Endothelial cell of umbilical vein (primary cell): ENCODE measurements at places on chromosomes 12 and 14. TPM values are rescaled to one million over a fixed set of nuclear protein-coding genes. Genes with fewer than 3 reads are reported as not detected.

- no peak overlapping the region for H3K27ac ChIP-seq
- H3K4me3 ChIP-seq = no peak overlapping the region
- no peak for DNase-seq
- H3K27me3 ChIP-seq = no peaks in the 10 kb centered on the region
Measured at GRCh38 chr12:41287500-41288141, 99.5 kb downstream of the PDZRN4 start.

DNA sequence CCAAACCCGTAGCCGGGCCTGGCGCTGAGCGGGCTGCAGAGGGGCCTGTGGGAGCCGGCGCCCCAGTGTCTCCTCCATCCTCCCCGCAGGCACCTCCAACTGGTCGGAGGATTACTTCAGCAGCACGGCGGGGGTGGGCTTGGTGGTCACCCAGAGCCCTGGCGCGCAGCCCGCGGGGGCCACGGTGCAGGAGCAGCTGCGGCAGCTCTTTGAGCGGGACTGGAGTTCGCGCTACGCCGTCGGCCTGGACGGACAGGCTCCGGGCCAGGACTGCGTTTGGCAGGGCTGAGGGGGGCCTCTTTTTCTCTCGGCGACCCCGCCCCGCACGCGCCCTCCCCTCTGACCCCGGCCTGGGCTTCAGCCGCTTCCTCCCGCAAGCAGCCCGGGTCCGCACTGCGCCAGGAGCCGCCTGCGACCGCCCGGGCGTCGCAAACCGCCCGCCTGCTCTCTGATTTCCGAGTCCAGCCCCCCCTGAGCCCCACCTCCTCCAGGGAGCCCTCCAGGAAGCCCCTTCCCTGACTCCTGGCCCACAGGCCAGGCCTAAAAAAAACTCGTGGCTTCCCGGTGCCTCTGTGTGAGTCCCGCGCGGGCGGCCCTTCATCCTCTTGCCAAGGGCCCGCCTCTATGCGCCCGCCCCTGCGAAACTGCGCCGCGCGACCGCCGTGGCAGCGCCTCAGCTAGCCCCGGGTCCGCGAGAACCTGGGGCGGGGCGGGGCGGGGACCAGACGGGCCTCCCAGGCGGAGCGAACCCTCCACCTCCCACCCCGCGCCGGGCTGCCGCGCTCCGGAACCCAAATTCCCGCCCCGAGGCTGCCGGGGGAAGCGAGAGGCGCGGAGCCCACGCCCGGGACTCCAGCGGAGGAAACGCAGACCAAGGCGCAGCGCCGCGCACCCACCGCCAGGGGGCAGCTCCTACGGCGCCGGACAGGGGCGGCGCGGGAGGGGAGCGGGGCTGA is 8.3 kb downstream of the PLD4 start:
- peaks cover 6% of the 10 kb centered on the region for H3K4me1 ChIP-seq
- no peaks in the 10 kb centered on the region for H3K36me3 ChIP-seq
- no peak overlapping the region for H3K4me3 ChIP-seq
- H3K27ac ChIP-seq = no peak overlapping the region

DNA sequence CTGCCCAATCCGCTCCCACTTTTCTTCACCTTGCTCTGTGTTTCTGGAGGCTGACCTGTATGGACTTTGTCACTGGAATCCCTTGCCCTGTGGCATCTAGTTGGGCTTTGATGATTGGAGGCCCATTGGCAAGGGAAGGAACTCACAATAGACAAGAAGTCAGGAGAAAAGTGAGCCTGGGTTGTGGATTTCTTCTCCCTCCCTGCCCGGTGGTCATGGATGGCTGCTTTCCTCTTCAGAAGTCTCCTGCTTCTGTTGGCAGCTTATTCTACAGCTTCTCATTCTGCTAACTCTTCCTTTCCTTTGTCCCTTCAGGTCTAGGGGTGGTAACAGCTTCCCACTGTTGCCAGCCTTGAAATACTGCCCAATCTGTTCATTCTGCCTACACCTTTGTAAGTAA is 13.9 kb upstream of the CCDC60 start:
- no peak overlapping the region for H3K4me3 ChIP-seq
- H3K27me3 ChIP-seq = no peaks in the 10 kb centered on the region
- no peak for DNase-seq
- H3K36me3 ChIP-seq = no peaks in the 10 kb centered on the region
- no peak overlapping the region for H3K27ac ChIP-seq
- H3K4me1 ChIP-seq = no peaks in the 10 kb centered on the region

DNA sequence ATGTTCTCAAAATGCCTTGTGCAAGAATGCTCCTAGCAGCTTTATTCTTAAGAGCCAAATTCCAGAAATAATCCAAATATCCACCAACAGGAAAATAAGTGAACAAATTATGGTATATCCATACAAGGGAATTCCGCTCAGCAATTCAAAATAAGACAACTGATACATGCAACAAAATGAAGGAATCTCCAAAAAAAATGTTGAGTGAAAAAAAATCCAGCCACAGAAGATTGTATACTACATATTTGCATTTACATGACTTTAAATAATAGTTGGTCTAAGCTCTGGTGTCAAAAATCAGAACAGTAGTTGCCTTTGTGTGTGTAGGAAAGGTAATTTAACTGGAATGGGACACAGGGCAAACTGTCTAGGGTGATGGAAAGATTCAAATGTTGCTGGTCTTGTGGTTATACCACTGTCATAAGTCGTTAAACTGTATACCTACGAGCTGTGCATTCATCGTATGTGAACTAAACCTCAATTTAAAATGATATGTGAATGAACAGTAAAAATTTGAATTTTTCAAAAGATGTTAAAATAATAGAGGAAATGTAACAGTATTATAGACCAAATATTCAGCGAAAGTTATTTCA is 3.2 kb downstream of the CD69 start:
- no peak overlapping the region for H3K27ac ChIP-seq
- H3K4me3 ChIP-seq = no peak overlapping the region
- no peaks in the 10 kb centered on the region for H3K27me3 ChIP-seq
- H3K4me1 ChIP-seq = peaks cover 12% of the 10 kb centered on the region

- H3K4me3 ChIP-seq = no peak overlapping the region
- no peaks in the 10 kb centered on the region for H3K27me3 ChIP-seq
- no peak overlapping the region for H3K27ac ChIP-seq
- peaks cover 2% of the 10 kb centered on the region for H3K36me3 ChIP-seq
- no peak for DNase-seq
Measured at GRCh38 chr12:95107362-95107761, 33.9 kb upstream of the NR2C1 start.

The PDE3A gene
- total RNA-seq = 25.7 and 27.4 TPM in 2 replicates

The ADAMTS20 gene
- total RNA-seq = not detected in 2 replicates
